ENCODE measurements at places on chromosomes 1 and 21.

DNA sequence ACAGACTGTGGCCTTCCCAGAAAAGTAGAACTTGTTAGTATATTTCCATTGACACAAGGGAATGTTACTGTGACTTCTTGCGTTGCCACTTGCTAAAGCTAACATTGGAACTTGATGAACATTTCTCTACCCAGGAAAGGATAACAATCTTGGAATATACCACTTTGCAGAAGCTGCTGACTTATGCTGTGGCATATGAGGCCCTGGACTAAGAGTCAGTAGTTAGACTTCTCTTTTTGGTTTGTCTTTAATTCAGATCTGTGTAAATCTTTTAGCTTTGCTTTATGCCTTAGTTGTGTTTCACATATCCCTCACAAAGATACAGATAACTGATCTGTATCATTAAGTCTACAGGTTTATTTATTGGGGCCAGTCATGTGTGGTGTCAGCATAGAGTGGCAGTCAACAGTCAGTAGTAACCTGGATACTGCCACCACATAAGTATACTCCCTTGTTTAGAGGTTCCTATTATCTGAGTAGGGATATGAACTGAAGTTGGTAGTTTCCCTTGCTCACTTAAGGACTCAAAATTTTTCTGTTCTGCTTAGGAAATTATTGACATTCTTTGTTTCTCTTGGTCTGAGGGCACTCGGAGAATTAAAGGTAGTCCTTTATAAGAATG, 14.7 kb downstream of the RNF2 start:
- H3K36me3 ChIP-seq = no peaks in the 10 kb centered on the region
- peaks cover 12% of the 10 kb centered on the region for H3K4me1 ChIP-seq
- no peaks in the 10 kb centered on the region for H3K27me3 ChIP-seq
- H3K4me3 ChIP-seq = no peak overlapping the region

DNA sequence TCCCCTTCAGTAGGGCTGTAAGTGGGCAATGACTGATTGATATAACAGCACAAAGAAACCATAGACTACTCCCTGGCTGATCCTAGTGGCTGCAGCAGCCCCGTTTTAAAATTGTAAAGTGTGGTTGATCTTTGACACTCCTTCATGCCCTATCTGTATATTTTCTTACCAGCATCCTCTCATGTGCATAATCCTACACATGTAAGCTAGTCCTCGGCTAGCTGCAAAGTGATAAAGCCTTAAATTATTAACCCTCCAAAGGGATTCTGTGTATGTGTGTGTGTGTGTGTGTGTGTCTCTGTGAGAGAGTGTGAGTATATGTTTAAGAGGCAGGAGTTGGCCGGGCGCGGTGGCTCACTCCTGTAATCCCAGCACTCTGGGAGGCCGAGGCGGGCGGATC, 30.8 kb upstream of the CDC14A start:
- no peaks in the 10 kb centered on the region for H3K36me3 ChIP-seq
- DNase-seq = no peak

DNA sequence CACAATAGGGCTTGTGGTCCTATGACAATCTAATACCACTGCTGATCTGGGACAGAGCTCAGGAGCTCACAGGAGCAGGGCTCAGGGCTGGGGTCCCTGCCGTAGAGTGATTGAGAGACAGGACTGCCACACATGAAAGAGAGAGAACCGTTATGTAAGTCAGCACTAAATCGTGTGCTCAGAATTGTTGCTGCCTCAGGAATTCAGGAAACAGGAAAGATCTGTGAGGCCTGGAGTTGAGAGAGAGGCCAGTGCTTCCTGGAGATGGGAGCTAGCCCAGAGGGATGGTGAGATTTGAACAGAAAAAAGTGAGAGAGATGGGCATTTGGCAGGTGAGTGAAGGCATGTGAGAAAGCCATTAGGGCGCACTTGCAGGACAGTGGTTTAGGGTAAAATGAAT, 17.5 kb upstream of the ACBD6 start:
- no peaks in the 10 kb centered on the region for H3K36me3 ChIP-seq
- H3K27me3 ChIP-seq = no peaks in the 10 kb centered on the region
- H3K27ac ChIP-seq = no peak overlapping the region
- no peak overlapping the region for H3K4me3 ChIP-seq

DNA sequence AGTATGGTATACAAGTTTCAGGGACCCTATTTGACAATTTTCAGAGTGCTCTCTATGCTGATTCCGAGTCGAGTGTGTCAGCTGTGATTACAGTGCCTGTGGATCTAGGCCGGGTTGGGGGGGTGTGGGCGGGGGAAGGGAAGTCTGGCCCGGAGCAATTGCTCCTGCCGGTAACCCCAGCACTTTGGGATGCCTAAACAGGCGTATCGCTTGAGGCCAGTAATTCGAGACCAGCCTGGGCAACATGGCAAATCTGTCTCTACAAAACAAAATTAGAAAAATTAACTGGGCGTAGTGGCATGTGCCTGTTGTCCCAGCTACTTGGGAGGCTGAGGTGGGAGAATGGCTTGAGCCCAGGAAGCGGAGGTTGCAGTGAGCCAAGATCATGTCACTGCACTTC, 1.6 kb upstream of the IL10RB start:
- no peaks in the 10 kb centered on the region for H3K4me1 ChIP-seq
- no peaks in the 10 kb centered on the region for H3K27me3 ChIP-seq
- H3K27ac ChIP-seq = no peak overlapping the region
- DNase-seq = no peak
- no peaks in the 10 kb centered on the region for H3K36me3 ChIP-seq

DNA sequence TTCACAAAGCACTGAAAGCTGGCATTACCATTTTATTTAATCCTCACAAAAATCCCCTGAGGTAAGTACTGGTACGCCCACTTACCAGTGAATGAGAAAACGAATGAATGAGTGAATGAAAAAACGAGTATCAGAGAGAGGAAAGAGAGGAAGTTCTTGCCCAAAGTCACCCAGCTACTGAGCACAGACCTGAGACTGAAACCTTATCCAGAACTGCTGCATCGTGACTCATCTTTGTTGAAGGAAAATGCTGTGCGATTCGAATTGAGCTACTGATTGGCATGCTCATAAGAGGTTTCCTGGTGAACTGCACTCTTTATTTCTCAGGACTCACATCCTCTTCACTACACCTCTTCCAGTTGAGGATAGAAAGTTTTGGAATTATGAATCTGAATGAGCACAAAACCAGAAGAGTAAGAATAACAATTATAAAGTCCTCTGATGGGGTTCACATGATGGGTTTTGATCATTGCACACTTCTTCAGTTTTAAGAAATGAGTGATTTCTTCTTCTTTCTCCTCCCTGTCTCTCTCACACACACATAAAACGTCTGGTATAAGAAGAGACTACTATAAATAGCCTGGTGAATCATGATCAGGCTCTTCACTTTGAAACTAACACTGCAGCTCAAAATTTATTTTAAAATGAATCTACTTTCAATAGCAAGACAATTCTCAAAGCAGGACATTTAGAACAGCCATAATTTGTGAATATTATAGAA, 32.1 kb downstream of the IL12RB2 start:
- H3K4me1 ChIP-seq = peaks cover 9% of the 10 kb centered on the region
- H3K27ac ChIP-seq = no peak overlapping the region
- no peak overlapping the region for H3K4me3 ChIP-seq
- H3K36me3 ChIP-seq = no peaks in the 10 kb centered on the region

GRCh38 chr1:41122851-41123518, 101.5 kb upstream of the SLFNL1 start:
- H3K4me3 ChIP-seq = no peak overlapping the region
- no peaks in the 10 kb centered on the region for H3K27me3 ChIP-seq
- H3K27ac ChIP-seq = peak overlapping the region; percentile 47
- peak; percentile 32 for DNase-seq
- H3K36me3 ChIP-seq = no peaks in the 10 kb centered on the region

DNA sequence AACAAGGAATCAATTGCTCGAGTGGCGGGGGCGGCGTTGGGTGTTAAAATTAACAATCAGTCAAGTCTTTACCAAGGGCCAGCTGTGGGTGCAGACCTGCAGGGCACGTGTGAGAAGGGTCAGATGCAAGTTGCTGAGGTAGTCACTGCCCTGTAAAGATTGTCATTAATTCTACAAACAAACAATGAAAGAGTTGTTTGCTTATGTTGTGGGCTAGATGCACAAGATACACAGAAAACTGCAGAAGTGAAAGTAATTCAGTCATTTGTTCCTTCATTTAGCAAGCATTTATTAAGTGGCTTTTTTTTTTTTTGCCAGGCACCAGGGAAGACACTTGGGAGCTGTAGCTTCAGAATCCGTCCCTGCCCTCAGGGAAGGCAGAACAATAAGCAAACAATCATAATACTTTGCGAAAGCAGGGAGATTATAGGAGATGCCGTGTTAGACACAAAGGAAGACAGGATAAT, 79.5 kb downstream of the NR5A2 start:
- H3K4me3 ChIP-seq = no peak overlapping the region
- no peaks in the 10 kb centered on the region for H3K27me3 ChIP-seq
- H3K36me3 ChIP-seq = no peaks in the 10 kb centered on the region
- no peaks in the 10 kb centered on the region for H3K4me1 ChIP-seq
